Calu3 (cell line): ENCODE measurements at places on chromosomes 11 and 22. TPM values are rescaled to one million over a fixed set of nuclear protein-coding genes. Genes with fewer than 3 reads are reported as not detected.

Gene NXPE2
- not detected in 2 replicates for total RNA-seq

GRCh38 chr11:131824771-131825170 lies 454.4 kb downstream of the NTM start:
- DNase-seq = no peak

- no peak for DNase-seq
These were observed 163.8 kb downstream of the FAT3 start for GRCh38 chr11:92388380-92388779.

GRCh38 chr11:1863352-1864216 lies 10.7 kb downstream of the LSP1 start:
- peak; percentile 86 for DNase-seq

- DNase-seq = no peak
These were observed 97.4 kb downstream of the MED15 start for GRCh38 chr22:20604776-20605221.

DNA sequence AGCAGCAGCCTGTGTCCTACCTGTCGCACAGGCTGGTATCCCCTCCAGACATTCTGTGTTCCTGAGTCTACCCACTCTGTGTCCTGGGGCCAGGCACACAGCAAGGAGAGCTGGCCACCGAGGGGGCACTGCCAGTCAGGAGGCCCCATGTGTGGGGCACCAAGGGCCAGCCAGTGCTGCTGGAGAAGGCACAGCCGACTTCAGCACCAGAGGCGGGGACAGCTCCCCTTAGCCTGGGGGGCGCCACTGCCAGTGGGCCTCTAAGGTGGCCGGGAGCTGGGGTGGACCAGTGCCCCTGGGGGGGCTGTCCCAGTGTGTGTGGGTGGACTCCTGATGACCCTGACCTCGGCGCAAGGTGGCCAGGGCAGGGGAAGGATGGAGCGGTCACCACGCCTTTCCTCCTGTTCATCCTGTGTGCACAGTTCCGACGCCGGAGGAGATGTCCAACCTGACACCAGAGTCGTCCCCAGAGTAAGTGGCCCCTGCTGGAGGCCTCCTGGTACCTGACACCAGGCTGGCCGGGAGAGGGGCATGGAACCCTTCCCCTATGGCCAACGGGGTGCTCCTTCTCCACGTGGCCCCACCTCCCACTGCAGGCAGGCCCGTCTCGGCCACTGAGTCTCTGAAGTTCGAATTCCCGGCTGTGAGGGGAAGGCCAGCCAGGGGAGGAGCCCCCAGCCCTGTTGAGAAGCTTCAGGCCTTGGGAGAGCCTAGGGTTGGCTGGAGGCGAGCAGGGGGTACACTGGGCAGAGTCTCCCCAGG lies 35.4 kb downstream of the MOB2 start:
- peak; percentile 18 for DNase-seq

DNA sequence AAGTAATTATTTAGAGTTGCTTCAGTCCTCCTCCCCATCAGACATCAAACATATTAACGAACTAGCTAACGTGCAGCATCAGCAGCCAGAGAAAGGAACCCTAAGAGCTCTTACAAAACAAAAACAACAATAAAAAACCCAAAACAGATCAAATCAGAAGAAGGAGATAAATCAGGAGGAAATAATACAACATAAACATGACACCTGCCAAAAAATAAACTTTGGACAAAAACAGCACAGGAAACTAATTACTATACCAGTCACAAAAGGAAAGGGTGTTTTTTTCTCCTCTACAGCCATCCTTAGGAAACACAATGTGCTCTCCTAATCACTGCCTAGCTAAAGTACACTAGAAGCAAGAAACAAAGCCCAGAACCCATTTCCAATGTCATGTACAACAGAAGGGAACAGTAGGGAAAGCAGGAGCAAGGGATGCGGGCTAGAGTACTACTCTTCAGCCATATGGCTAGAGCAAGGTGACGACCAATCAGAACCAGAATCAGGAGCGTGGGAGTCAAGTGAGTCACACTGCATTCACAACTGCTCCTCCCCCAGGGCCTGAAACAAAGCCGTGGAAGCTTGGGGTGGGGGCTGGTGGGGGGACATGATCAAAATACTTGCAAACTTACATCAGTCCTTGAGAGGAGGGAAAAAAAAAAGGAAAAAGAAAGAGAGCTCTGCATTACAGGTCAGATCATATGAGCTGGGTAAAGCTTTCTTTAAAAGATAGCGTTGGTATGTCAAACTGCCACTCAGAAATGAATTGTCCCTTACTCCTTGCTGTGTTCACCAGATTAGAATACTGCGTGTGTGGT lies 60.4 kb downstream of the LARGE2 start:
- no peak for DNase-seq

GRCh38 chr22:24289114-24289513 lies 18.5 kb downstream of the SPECC1L start:
- no peak for DNase-seq
